NB4 (cell line): ENCODE measurements at places on chromosomes 7 and 10.

DNA sequence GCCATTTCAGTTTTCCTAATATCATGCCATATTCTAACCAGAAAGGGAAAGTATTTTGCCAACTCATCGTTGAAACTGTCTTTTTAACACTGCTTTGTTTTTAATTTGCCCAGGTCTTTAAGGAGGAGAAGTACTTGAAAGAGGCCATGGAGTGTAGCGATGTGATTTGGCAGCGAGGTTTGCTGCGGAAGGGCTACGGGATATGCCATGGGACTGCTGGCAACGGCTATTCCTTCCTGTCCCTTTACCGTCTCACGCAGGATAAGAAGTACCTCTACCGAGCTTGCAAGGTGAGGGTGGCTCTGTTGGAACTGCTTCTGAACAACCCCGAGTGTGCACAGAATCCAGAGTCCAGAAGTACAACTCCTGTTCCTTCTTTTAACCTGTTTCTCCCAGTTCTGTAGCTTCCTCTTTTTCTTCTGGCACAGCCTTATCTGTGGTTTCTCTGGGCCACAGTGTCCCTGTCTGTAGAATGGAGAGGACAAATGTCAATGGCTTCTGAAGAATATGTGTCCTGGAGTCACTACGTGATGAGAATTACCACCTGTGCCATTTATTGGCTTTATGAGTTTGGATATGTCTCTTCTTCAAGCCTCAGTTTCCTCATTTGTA, 60.1 kb downstream of the LANCL2 start:
- DNase-seq: peak; percentile 49

GRCh38 chr10:30384701-30385201, 35.7 kb upstream of the MTPAP start:
- peak; percentile 59 for DNase-seq

DNA sequence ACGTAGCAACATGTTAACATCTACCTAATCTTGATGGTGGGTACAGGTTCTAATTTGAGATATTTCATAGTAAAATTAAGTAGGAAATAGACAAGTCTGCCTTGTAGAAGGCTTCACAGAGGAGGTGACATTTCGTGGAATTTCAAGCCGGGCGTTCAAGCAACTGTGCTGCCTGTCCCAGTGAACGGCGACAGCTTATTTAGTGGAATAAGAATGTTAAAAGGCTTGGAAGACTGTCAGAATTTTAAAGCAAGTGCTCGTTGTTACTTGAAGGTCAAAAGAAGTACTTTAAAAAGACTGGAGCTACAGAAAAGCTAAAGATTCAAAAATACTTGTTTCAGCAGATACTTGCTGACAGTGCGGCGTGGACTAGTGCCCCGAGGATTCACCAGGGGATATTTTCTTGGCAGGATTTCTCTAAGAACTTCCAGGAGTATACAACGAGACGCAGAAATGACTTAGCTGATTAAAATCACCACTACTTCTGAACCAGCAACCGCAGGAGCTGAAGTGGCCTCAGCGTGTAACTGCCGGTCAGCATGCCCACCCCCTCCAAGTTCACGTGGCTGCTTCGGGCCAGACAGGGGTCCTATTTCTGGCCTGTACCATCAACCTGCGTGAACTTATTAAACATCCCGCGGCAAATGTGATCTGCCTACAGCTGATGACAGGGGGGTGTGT, 46.5 kb downstream of the CTBP2 start:
- DNase-seq: no peak

GRCh38 chr10:122490268-122490667, 28.9 kb downstream of the HTRA1 start:
- no peak for DNase-seq

DNA sequence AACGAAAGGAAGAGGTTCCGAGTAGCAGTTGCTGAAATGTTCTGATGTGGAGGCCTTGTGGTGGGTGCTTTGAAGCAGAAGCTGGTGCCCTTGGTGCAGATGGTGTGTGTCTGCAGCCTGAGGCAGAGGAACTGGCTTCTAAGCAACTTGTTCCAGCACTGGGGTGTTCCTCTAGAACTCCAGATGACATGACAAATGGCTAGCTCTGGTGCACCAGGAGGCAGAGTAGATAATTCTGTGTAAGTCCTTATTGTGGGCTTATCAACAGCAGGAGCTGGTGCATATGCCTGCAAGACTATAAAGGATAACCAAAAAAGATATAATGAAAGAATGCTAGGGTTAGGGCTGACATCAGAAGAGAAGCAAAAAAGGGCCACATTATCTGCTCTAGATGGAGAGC, 76.5 kb downstream of the ARL5B start:
- no peak for DNase-seq

DNA sequence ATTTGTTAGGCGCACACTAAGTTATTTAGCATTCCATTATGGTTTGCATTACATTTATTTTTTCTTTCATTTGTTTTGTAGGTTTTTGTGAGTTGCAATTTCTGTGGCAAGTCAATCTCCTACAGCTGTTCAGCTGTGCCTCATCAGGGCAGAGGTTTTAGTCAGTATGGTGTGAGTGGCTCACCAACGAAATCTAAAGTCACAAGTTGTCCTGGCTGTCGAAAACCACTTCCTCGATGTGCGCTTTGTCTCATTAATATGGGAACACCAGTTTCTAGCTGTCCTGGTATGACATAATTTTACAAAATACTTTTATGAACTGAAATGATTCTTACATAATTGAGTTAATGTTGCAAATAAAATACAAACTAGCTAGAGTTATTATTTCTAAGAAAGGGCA, 29.5 kb downstream of the MIOS start:
- peak; percentile 26 for DNase-seq

GRCh38 chr10:98167191-98167590, 32.7 kb downstream of the R3HCC1L start:
- no peak for DNase-seq

- no peak for DNase-seq
Observed at GRCh38 chr7:80374321-80374720, 137.5 kb downstream of the GNAT3 start.

DNA sequence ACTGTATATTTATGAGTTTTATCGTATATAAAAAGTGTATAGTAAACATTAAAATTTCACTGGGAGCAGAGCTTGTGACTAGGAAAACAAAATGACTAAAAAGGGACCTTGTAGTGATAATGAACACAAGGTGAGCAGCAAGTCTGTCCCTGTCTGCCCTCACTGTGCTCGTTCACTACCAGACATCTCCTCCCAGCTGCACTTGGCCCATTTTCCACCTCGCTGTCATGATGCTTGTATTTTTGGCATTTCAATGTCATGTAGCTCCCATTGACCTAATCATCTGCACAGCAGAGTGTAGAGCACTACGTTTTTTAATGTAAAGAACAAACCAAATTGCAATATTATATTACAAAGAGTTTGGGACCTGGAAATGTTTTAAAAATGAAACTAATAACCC, 207.2 kb downstream of the ZEB1 start:
- no peak for DNase-seq
